ENCODE measurements at places on chromosomes 12 and 14.

DNA sequence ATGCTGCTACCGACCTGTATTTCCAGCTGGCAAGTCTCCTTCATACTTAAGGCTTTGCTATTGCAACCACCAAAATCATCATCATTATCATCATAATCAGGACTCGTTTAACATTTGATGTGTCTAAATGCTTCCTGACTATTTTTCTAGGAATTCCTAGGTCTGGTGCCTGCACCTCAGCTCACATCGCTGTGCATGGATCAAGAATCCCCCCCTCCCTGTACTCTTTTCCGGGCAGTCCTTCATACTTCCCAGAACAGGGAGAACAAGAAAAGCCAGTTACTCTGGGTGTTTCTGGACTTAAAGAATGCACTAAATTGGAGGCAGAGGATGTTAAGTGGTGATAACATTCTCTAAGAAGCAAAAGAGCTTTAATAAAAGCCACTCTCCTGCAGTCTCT, 9.4 kb downstream of the ERP27 start:
- DNase-seq: no peak

GRCh38 chr12:99137124-99137855, 492.2 kb downstream of the APAF1 start:
- no peak for DNase-seq

DNA sequence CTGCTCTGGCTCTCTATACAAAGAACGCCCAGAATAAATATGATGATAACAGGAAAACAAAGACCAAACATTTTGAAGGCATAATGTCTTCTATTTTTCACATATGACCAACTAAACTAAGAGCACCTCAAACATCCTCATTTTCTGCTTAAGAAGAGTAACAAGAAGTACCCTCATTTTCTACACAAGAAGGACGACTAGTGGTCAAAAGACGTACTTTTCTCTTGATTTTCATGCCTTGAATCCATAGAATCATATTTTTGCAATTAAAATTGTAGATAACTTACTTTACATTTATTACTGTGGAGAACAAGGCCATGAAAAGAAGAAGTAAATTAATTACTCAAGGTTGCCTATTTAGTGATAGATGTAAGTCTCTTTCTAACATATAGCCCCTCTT, 358.6 kb downstream of the DUSP6 start:
- DNase-seq: peak; percentile 33

- no peak for DNase-seq
Observed at GRCh38 chr12:80314741-80315140, 129.3 kb upstream of the PTPRQ start.

DNA sequence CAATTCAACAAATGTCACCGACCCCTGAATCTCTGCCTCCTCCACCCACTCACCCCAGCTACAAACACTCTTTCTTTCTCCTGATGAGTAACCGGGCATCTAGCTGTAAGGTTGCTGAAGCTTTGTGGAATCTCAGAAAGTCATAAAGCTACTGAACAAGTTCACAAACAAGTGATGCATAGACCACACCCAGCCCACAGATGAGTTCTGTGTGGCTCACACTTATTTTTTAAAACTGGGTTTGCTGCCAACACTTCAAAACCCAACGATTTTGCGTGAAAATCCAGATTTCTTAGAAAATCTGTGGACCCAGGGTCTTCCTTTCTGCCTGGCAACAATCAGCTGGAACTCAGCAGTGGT, 96.1 kb downstream of the APAF1 start:
- no peak for DNase-seq
